Lung microvascular endothelial cell (primary cell): ENCODE measurements at places on chromosomes 12 and 14. TPM values are rescaled to one million over a fixed set of nuclear protein-coding genes. Genes with fewer than 3 reads are reported as not detected.

- DNase-seq: no peak
Measured at GRCh38 chr14:90400904-90401561, 4.2 kb downstream of the CALM1 start.

The AP4S1 gene
- 3.0 and 3.7 TPM in 2 replicates for total RNA-seq

The HCAR3 gene
- total RNA-seq: not detected in 2 replicates

DNA sequence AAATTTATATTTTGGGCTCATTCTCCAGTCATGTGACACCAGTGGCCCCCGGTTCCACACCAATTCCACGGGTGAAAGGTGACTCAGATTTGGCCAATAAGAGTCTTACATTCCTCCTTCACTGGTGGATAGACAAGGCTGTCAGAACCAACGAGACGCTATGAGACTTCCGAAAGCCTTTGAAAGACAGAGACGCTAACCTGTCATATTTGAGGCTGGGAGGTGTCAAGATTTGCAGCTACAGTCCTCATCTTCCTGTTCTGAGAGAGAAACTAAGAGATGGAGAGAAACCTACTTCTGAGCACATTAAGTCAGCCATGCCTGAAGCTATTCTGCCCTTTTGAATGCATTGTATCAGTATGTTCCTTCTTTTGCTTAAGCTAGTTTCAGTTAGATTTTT, 171.2 kb downstream of the FLRT2 start:
- no peak for DNase-seq

The TAS2R9 gene
- under 0.01 TPM in 1 of 2 replicates, not detected in the other for total RNA-seq

DNA sequence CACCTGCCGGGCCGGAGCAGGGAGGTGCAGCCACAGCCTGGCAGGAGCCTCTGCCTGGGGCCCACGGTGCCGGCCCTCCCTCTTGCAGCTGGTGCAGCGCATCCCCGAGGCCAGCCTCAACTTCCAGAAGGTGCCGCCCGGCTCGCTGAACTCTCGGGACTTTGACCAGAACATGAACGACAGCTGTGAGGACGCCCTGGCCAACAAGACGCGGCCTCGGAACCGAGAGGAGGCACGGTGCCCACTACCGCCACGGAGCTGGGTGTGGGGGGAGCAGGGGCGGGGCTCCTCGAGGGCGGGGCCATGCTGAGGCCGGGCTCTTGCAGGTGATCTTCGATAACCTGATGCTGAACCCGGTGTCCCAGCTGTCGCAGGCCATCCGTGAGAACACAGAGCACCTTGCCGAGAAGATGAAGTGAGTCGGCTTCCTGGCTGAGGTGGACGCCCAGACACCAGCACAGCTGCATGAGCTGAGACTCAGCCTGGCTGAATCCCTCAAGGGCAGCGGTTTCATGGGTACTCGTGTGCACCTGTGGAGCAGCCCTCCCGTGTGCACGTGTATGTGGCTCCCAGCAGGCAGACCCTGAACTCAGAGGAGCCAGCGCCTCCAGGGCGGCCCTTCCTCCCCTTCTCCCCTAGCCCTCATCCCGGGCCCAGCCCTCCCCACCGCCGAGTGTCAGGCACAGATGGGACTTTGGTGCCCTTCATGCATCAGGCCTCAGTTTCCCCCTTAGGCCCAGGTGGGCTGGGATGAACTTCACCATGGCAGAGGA, 28.6 kb downstream of the CEP170B start:
- no peak for DNase-seq

DNA sequence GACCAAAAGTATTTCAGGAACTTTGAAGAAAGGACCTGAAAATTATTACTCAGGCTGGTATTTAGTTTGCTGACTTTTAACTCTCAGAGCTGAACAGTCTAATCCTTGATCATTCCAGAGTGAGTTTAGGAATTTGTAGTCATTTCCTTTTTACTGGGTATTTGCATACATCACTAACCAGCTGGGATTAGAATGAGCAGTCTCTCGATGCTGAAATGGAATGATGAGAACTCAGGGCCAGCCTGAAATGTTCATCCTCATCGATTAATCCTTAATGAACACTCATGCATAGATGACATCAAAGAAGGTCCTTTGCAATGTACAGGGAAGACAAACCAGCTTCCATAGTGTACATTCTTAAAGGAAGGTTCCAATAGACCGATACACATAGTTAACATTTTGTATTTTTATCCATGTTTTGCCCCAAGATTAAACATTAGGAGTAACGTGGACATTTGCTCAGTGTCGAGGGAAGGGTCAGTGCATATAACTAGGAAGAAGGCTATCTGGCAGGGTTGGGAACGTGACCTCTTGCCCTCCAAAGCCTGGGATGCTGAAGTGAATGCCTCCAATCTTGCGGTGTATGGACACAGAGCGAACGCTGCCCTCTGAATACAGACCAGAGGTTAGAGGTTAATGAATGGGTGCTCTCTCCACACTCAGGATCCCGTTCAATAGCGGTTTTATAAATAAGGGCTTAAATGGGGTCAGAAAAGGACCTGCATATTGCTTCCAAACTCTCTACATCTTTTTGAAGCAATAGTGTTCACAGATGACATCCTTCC, 14.5 kb downstream of the FBXL14 start:
- peak; percentile 45 for DNase-seq
